ENCODE measurements at places on chromosomes 16 and 17.

DNA sequence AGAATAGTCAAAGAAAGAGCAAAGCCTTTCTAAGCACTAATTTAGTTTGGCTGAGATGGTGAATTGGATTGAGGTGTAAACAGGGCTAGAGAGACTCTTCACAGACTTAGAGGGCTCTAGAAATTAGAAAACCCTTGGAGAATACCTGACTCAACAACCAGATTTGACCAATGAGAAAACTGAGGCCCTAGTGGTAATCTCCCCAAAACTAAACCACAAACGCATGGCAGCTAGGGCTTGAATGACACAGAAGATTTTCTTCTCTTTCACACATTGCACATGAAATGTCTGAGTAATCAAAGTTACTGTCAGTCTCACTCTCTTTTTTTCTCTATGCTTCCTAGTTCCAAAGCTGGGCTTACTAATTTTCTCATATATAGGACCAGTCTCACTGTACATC is 314.5 kb upstream of the KCNJ16 start:
- no peak for DNase-seq

DNA sequence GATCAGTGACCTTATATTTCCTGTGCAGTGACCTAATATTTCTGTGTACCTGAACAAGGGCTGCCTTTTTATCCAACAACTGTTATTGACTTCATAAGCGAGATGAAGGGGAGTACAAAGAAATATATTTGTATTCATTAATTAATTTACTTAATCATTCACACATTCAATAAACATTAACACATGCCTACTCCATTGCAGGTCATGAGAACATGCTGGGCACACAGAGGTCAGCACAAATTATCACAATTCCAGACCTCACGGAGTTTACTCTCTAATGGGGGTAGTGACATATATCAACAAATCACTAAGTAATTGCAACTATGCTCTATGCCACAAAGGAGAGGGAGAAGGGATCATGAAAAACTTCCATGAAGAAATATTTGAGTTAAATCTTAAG is 614.6 kb downstream of the TOX3 start:
- DNase-seq = no peak

GRCh38 chr17:2916461-2916860 is 120.2 kb downstream of the RAP1GAP2 start:
- no peak for DNase-seq

- no peak for DNase-seq
These were observed 6.9 kb upstream of the STH start for GRCh38 chr17:45992175-45992574.
